ENCODE measurements at places on chromosomes 6 and 20.
A peak's percentile ranks its signal among the peaks of the same experiment; 100 is the strongest.

DNA sequence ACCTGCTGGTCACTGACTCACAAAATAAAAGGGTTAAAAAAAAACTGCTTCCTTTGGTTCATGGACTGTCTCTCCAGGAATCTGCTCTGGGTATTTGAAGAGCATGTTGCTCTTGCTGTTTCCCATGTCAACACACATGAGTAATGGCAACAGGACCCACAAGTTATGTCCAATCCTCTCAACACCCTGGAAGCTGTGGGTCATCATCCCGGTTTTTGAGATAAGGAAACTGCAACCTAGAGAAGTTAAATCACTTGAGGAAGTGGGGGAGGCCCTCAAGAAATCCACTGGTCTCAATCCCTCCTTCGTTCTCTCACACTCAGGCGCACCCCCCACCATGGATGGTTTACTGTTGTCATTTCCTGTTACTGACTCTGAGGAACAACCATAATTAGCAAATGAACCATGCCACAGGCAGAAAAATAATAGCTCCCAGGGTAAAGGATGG, 12.4 kb downstream of the MAP1LC3A start:
- no peak overlapping the region for H3K4me3 ChIP-seq
- peaks cover 63% of the 10 kb centered on the region for H3K36me3 ChIP-seq
- no peaks in the 10 kb centered on the region for H3K27me3 ChIP-seq
- DNase-seq: no peak
- H3K27ac ChIP-seq: peak overlapping the region; percentile 85
- H3K4me1 ChIP-seq: peaks cover 10% of the 10 kb centered on the region

DNA sequence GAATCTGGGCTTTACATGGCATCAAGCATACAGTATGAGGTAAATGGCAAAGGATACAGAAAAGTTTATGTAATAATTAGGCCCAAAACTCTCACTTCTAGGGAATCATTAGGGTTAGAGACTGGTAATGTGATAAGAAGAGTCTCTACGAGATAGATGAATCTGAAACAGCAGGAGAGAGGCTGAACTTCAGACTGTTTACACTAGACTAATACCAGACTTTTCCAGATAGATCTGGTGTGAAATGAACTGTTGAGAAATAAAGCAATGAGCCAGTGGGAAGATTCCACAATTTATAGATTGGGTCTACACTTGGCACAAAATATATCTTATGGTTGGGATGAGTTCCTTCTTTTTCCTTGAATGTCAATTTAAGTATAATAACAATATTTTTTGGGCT, 134.3 kb downstream of the MAN1A1 start:
- no peak for DNase-seq
- peaks cover 3% of the 10 kb centered on the region for H3K36me3 ChIP-seq
- H3K27me3 ChIP-seq: no peaks in the 10 kb centered on the region
- H3K4me3 ChIP-seq: no peak overlapping the region
- no peaks in the 10 kb centered on the region for H3K4me1 ChIP-seq

DNA sequence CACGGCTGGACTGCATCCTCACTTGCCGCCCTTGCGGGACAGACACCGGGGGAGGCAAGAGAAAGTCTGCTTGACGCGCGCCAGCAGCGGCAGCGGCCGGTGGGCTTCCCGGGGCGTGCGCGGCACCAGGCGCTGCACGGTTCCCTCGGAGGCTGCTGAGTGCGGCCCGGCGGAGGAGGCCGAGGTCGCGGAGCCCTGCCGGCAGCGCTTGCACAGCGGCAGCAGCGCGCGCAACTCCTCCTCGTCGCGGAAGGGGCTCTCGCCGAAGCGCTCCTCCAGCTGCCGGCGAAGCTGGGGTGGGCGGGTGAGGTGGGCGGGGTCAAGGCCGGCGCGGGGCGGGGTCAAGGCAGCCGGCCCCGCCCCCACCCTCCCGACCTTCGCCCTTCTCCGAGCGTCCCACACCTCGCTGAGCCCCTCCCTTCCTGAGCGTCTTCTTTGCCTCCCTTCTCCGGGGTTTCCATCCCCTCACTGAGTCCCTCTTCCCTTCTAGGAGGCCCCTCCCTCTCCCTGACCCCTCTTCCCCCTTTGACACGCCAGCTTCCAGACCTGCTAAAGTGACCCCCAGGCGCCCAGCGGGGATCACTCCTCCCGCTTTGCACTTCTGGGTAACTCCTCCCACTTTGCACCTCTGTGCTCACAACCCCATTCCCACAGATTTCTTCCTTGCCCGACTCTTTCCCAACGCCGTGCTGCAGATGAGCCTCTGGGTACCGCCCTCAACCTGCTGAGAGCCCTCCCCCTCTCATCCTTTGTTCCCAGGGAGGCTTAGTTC, 8.8 kb downstream of the DUSP15 start:
- H3K4me3 ChIP-seq: peak overlapping the region; percentile 41
- peaks cover 5% of the 10 kb centered on the region for H3K4me1 ChIP-seq
- H3K27me3 ChIP-seq: peaks cover 33% of the 10 kb centered on the region

DNA sequence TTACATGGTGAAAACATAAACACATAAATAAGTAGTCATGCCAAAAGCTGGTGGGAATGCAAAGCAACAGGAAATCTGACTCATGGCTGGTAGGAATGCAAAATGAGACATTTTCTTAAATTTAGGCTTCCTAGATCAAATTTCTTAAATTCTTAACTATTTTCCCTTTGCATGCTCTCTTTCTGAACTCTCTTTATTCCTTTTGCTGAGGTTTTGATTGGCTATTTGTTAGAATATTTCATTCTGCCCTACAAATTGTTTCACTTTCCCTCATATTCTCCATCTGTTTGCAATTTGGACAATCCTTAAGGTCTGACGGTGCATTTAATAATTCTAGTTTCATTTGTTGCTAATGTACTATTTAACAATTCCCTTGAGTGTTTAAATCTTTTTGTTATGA, 437.5 kb upstream of the RGS17 start:
- H3K4me3 ChIP-seq: no peak overlapping the region
- no peaks in the 10 kb centered on the region for H3K27me3 ChIP-seq
- H3K36me3 ChIP-seq: no peaks in the 10 kb centered on the region
- DNase-seq: no peak

DNA sequence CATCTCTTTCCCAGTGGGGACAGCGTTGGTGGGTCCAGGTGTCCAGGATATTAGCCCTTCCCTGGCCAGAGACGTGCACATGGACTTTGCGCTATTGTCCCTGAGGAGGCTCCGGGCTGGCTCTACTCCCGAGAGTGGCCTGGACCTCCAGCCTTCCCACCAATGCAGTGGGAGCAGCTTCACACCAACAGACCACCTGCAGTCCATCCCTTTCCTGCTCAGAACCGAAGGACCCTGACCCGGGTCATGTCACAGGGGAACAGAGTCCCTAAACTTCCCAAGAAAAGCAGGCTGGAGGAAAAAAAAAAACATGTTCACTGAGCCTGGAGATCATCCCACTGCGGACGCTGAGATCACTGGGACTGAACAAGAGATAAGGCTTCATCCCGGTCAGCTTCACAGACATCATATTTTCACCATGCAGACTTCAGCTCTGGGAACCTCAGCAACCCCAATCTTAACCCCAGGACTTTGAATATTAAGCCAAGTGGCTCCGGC, 18.3 kb downstream of the ZMYND8 start:
- no peak overlapping the region for H3K4me3 ChIP-seq
- peaks cover 59% of the 10 kb centered on the region for H3K36me3 ChIP-seq
- no peak for DNase-seq
- no peak overlapping the region for H3K27ac ChIP-seq

GRCh38 chr6:114052141-114052540, 81.2 kb upstream of the HDAC2 start:
- DNase-seq: no peak
- H3K27ac ChIP-seq: no peak overlapping the region
- no peak overlapping the region for H3K4me3 ChIP-seq
- H3K36me3 ChIP-seq: no peaks in the 10 kb centered on the region
- H3K4me1 ChIP-seq: no peaks in the 10 kb centered on the region

DNA sequence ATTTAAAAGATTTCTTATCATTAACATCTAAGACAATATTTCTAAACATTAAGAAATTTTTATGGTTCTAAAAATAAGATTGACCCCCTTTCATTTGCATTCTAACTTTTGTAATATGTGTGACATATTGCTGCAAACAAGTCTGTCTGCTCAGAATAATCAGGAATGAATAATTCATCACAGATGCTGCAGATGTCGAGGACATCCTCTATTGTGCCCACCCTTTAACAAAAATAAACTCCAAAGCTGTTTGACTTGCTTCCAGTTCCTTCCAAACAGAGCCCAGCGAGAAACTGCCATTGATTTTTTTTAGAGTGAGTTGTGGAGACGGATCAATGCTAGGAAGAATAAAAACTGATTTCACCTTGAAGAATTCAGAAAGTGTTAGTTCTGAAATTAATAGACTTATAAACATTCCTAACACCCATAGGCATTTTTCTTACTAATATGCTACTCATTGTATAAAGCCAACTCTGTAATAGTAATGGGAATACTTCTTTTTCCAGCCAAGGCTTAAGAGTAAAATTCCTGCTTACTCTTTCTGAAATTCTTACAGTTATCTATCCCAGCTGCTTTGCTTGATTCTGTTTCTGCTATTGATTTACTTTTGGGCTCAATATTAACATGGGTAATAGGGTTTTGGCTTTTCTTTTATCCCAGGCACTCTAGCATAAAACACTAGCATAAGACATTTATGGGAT, 244.8 kb upstream of the FAM83B start:
- H3K27ac ChIP-seq: no peak overlapping the region
- no peaks in the 10 kb centered on the region for H3K36me3 ChIP-seq
- no peak for DNase-seq
- no peaks in the 10 kb centered on the region for H3K4me1 ChIP-seq

- peaks cover 7% of the 10 kb centered on the region for H3K36me3 ChIP-seq
- H3K27me3 ChIP-seq: no peaks in the 10 kb centered on the region
- peak overlapping the region; percentile 52 for H3K27ac ChIP-seq
- H3K4me3 ChIP-seq: no peak overlapping the region
- no peak for DNase-seq
- peaks cover 7% of the 10 kb centered on the region for H3K4me1 ChIP-seq
These were observed 104.2 kb upstream of the TIAM2 start for GRCh38 chr6:154890874-154891273.

DNA sequence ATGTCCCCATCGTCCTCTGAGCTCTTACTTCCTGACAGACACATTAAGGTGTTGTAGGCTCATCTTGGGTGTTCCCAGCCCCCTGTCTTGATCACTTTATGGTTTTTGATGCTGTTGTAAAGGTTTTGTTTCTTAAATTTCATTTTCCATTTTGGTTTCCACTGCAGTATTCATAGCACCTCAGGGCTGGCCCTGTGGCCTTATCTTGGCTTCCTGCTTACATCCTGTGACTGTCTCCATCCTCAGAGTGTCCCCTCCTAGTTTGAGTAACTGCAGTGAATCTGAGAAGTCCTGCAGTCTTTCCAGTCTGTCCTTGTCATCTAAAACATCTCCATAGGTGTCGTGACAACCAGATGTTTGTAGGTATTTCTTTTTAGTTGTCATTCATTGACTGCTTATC, 50.9 kb downstream of the JARID2 start:
- H3K27me3 ChIP-seq: no peaks in the 10 kb centered on the region
- no peak for DNase-seq
- peaks cover 51% of the 10 kb centered on the region for H3K36me3 ChIP-seq
- H3K27ac ChIP-seq: peak overlapping the region; percentile 89

- DNase-seq: peak; percentile 11
- H3K4me1 ChIP-seq: peaks cover 92% of the 10 kb centered on the region
- H3K36me3 ChIP-seq: peaks cover 92% of the 10 kb centered on the region
- peak overlapping the region; percentile 69 for H3K27ac ChIP-seq
- peak overlapping the region; percentile 2 for H3K4me3 ChIP-seq
- H3K27me3 ChIP-seq: no peaks in the 10 kb centered on the region
These were observed 11.4 kb downstream of the EZR start for GRCh38 chr6:158807515-158808441.

GRCh38 chr6:122778302-122778701, 1.2 kb upstream of the FABP7 start:
- no peak overlapping the region for H3K4me3 ChIP-seq
- peaks cover 8% of the 10 kb centered on the region for H3K27me3 ChIP-seq
- H3K27ac ChIP-seq: no peak overlapping the region
- no peaks in the 10 kb centered on the region for H3K36me3 ChIP-seq
- no peaks in the 10 kb centered on the region for H3K4me1 ChIP-seq
- no peak for DNase-seq

DNA sequence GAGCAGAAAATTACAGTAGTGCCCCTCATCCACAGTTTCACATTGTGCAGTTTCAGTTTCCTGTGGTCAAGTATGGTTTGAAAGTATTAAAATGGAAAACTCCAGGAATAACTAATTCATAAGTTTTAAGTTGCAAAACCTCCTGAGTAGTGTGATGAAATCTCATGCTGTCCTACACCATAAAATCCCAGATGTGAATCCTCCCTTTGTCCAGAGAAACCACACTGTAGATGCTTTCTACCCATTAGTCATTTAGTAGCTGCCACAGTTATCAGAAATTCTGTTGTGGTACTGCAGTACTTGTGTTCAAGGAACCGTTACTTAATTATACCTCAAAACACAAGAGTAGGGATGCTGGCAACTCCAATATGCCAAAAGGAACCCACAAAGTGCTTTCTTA, 74.7 kb downstream of the PTCHD4 start:
- H3K4me1 ChIP-seq: no peaks in the 10 kb centered on the region
- H3K4me3 ChIP-seq: no peak overlapping the region
- no peaks in the 10 kb centered on the region for H3K36me3 ChIP-seq
- DNase-seq: no peak

GRCh38 chr6:142958343-142958742, 13.4 kb upstream of the HIVEP2 start:
- no peak overlapping the region for H3K27ac ChIP-seq
- H3K36me3 ChIP-seq: peaks cover 14% of the 10 kb centered on the region
- no peaks in the 10 kb centered on the region for H3K27me3 ChIP-seq
- no peak for DNase-seq
- H3K4me1 ChIP-seq: peaks cover 5% of the 10 kb centered on the region

GRCh38 chr20:10404023-10404628, 29.9 kb downstream of the MKKS start:
- H3K4me3 ChIP-seq: no peak overlapping the region
- peaks cover 6% of the 10 kb centered on the region for H3K4me1 ChIP-seq
- no peak overlapping the region for H3K27ac ChIP-seq
- H3K27me3 ChIP-seq: no peaks in the 10 kb centered on the region

DNA sequence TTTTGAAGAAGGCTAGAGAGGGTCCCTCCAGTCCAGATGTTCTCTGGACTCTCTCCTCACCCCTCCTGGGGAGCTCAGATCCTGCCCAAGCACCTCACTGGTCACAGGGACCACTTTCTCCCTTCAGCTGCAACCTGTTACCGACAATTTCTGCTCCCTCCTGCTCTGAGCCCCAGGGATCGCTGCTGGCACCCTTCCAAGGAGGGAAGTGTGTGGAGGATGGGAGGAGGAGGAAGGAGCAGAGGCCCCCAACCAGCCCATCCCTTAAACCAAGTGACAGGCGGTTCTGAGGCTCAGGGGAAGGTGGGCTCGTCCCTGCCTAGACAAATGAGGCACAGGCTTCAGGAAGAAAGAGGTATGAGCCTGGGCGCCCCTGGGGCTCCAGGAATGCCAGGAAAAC, 13.9 kb downstream of the PMEPA1 start:
- no peaks in the 10 kb centered on the region for H3K36me3 ChIP-seq
- peaks cover 45% of the 10 kb centered on the region for H3K4me1 ChIP-seq
- H3K4me3 ChIP-seq: no peak overlapping the region
- H3K27ac ChIP-seq: no peak overlapping the region
- H3K27me3 ChIP-seq: no peaks in the 10 kb centered on the region

- DNase-seq: no peak
- H3K27ac ChIP-seq: no peak overlapping the region
- H3K4me1 ChIP-seq: no peaks in the 10 kb centered on the region
- H3K4me3 ChIP-seq: no peak overlapping the region
These were observed 433.2 kb downstream of the CD83 start for GRCh38 chr6:14550822-14551221.

GRCh38 chr6:104322841-104323240, 536.9 kb downstream of the HACE1 start:
- no peak for DNase-seq
- H3K27ac ChIP-seq: no peak overlapping the region
- H3K36me3 ChIP-seq: no peaks in the 10 kb centered on the region
- no peak overlapping the region for H3K4me3 ChIP-seq

Data from activated T-cell treated with anti-CD3 and anti-CD28 coated beads, Interleukin-2, amount 50 U/mL, for 24 hours (primary cell).